ENCODE measurements at places on chromosomes 12 and 14. TPM values are rescaled to one million over a fixed set of nuclear protein-coding genes. Genes with fewer than 3 reads are reported as not detected.

Gene OVCH1
- total RNA-seq = not detected

DNA sequence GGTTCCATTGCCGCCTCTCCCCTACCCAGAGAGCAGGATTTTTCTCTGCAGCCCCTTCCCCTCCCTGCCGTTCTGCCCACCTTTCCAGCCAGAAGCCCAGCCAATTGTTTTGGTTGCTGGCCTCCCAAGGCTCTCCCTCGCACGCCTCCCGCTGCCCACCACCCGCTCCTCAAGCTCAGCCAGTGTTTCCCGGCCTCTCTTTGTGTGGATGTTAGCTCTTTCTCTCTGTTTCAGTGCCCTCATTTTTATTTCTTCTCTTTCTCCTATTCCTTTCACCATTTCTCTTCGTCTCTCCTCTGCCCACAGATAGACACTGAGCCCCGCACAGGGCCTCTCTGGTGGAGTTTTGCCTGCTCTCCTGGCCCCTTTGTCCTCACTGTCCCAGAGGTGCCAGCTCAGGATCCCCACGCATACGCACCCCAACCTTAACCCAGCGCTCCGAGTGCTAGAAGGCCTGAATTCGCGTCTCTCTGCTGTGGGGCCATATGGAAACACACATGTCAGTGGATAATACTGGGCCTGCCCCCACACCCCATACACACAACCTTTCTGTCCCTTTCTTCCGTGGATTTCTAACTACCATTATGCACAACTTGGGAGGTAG is 54.9 kb downstream of the SMUG1 start:
- no peaks in the 10 kb centered on the region for H3K36me3 ChIP-seq
- H3K4me3 ChIP-seq = no peak overlapping the region
- peaks cover 39% of the 10 kb centered on the region for H3K27me3 ChIP-seq
- H3K27ac ChIP-seq = no peak overlapping the region
- no peaks in the 10 kb centered on the region for H3K4me1 ChIP-seq

DNA sequence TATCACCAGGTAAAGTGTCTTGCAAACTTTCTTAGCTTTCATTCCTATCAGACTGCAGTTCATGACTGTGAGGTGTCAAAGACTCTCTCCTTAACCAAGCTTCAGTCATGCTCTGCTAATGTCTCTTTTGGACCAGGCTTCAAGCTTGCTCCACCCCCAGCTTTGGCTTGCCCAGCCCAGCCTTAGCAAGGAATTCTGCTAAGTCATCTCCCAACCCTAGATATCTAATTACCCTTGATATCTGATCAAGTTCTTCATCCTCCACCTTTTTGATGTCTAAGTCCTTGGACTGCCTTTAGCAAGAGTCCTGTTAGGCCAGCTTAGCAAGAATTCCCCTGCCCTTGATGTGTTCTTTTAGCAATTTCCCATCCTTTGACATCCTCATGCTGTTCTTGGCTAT is 108.9 kb upstream of the FGD4 start:
- no peak overlapping the region for H3K4me3 ChIP-seq
- H3K4me1 ChIP-seq = peaks cover 6% of the 10 kb centered on the region
- H3K27me3 ChIP-seq = no peaks in the 10 kb centered on the region

- no peaks in the 10 kb centered on the region for H3K27me3 ChIP-seq
- no peak overlapping the region for H3K27ac ChIP-seq
- H3K4me3 ChIP-seq = no peak overlapping the region
- H3K36me3 ChIP-seq = no peaks in the 10 kb centered on the region
- peaks cover 25% of the 10 kb centered on the region for H3K4me1 ChIP-seq
Measured at GRCh38 chr14:77041881-77042545, 13.5 kb upstream of the IRF2BPL start.

DNA sequence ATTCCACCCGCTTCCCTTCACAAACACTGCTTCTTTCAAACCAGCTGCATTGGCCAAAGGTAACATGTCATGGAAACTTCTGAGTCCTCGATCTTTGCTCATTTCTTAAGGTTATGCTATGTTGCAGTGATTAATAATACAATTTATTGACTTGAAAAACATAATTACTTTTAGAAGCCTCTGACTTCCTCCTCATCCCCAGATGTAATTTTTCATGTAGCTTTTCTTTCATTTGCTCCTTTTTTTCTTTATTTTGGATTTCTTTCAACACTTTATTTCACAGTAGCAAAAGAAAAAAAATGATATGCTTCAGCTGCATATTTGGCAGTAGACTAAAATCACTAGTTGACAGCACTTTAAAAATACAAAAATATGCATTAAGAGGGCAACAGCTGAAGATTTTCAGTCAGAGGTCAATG is 116.2 kb downstream of the LRRIQ1 start:
- H3K4me1 ChIP-seq = no peaks in the 10 kb centered on the region
- no peak overlapping the region for H3K27ac ChIP-seq
- no peaks in the 10 kb centered on the region for H3K36me3 ChIP-seq
- DNase-seq = no peak

DNA sequence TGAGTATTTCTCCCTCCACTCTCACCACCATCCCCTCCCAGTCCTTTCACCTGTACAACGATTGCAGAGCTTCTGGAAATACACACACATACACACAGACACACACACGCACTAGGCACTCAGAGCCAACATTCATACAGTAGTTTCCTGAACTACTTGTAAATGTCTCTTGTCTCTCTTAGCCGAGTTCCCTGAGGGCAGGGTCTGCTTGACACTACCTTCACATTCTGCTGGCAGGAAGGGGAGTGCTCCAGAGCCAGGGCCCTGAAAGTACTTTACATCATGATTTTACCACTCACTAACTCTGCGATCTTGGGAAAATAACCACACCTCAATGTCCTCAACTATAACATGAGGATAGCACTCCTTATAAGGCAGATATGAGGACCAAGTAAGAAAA is 82.7 kb downstream of the GAS2L3 start:
- H3K4me1 ChIP-seq = no peaks in the 10 kb centered on the region
- no peak overlapping the region for H3K27ac ChIP-seq
- no peaks in the 10 kb centered on the region for H3K27me3 ChIP-seq
- H3K36me3 ChIP-seq = no peaks in the 10 kb centered on the region
- H3K4me3 ChIP-seq = no peak overlapping the region

DNA sequence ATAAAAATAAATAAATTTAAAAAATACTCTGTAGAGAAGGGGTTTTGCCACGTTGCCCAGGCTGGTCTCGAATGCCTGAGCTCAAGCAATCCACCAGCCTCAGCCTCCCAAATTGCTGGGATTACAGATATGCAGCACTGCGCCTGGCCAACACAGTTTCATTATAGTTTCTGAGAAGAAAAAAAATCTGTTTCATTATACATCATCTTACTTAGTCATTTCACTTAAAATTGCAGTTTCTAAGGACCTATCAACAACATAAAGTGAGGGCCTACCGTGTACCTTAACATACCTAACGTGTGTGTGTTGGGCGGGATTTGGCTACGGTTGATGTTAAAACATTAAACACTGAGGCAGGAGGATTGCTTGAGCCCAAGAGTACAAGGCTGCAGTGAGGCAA is 28.3 kb downstream of the P2RX2 start:
- no peak overlapping the region for H3K4me3 ChIP-seq
- H3K4me1 ChIP-seq = no peaks in the 10 kb centered on the region
- no peaks in the 10 kb centered on the region for H3K27me3 ChIP-seq
- H3K27ac ChIP-seq = no peak overlapping the region
- H3K36me3 ChIP-seq = peaks cover 39% of the 10 kb centered on the region

Gene C12orf75
- 34.9 TPM for total RNA-seq

GRCh38 chr12:57497223-57498131 is 9.6 kb downstream of the MARS1 start:
- no peaks in the 10 kb centered on the region for H3K27me3 ChIP-seq
- H3K27ac ChIP-seq = no peak overlapping the region
- no peak overlapping the region for H3K4me3 ChIP-seq
- H3K4me1 ChIP-seq = no peaks in the 10 kb centered on the region

GRCh38 chr12:71958993-71959578 is 20.4 kb downstream of the TPH2 start:
- H3K27me3 ChIP-seq = no peaks in the 10 kb centered on the region
- H3K4me3 ChIP-seq = no peak overlapping the region
- H3K4me1 ChIP-seq = peaks cover 8% of the 10 kb centered on the region
- DNase-seq = no peak
- no peak overlapping the region for H3K27ac ChIP-seq
- no peaks in the 10 kb centered on the region for H3K36me3 ChIP-seq

Gene C3AR1
- not detected for total RNA-seq

GRCh38 chr14:35480119-35480769 is 53.7 kb upstream of the INSM2 start:
- no peaks in the 10 kb centered on the region for H3K4me1 ChIP-seq
- H3K27ac ChIP-seq = no peak overlapping the region
- no peak for DNase-seq
- no peak overlapping the region for H3K4me3 ChIP-seq

DNA sequence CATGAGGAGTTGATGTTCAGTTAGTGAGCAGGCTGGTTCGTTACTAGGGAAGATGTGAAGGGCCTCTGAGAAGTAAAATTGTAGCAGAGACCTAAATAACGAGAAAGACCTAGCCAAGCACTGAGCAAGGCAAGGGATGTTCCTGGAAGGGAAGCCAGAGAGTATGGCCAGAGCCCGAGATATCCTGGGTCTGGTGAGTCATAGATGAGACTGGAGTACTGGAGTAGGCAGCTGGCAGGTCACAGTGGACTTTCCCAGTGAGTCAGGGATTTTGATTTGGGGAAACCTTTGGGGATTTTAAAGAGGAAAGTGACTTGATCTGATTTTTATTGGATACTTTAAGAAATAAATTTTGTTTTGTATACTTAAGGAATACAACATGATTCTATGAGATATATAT is 369.0 kb downstream of the DIO2 start:
- H3K4me1 ChIP-seq = no peaks in the 10 kb centered on the region
- no peak overlapping the region for H3K4me3 ChIP-seq
- H3K27ac ChIP-seq = no peak overlapping the region
- H3K27me3 ChIP-seq = no peaks in the 10 kb centered on the region

- no peak overlapping the region for H3K4me3 ChIP-seq
- H3K4me1 ChIP-seq = no peaks in the 10 kb centered on the region
- no peaks in the 10 kb centered on the region for H3K27me3 ChIP-seq
- no peak overlapping the region for H3K27ac ChIP-seq
Measured at GRCh38 chr14:42228611-42229010, 621.9 kb downstream of the LRFN5 start.

DNA sequence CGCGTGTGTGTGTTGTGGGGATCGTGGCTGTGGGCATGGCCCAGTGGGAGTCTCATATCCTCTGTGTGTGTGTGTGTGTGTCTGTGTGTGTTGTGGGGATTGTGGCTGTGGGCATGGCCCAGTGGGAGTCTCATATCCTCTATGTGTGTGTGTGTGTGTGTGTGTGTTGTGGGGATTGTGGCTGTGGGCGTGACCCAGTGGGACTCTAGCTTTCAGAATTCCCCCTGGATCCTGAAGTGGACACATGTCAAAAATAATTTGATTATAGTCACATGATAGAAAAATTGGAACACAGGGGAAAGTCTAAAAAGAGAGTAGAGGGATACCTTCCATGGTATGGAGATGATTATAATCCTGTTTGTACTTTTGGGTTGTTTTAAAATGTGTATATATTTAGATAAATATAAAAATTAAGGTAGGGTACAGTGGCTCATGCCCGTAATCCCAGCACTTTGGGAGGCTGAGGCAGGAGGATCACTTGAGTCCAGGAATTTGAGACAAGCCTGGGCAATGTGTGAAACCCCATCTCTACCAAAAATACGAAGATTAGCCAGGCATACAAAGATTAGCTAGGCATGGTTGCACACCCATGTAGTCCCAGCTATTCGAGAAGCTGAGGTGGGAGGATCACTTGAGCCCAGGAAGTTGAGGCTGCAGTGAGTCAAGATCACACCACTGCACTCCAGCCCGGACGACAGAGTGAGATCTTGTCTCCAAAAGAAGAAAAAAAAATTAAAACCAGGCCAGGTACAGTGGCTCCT is 11.0 kb downstream of the PAPLN start:
- no peaks in the 10 kb centered on the region for H3K36me3 ChIP-seq
- H3K4me3 ChIP-seq = no peak overlapping the region
- no peaks in the 10 kb centered on the region for H3K4me1 ChIP-seq
- H3K27me3 ChIP-seq = no peaks in the 10 kb centered on the region

Gene MYF5
- not detected for total RNA-seq

Gene RNU7-1
- total RNA-seq = not detected

Gene CABP1
- 3.1 TPM for total RNA-seq

- H3K4me3 ChIP-seq = no peak overlapping the region
- H3K27ac ChIP-seq = no peak overlapping the region
- no peak for DNase-seq
- no peaks in the 10 kb centered on the region for H3K4me1 ChIP-seq
- 0 out of 2 replicates have a peak, but pooled peaks cover 9% of the 10 kb centered on the region for H3K36me3 ChIP-seq
Measured at GRCh38 chr14:59359431-59360124, 105.6 kb downstream of the GPR135 start.

Gene PGF
- total RNA-seq = 2.3 TPM

Gene OAS2
- total RNA-seq = not detected

DNA sequence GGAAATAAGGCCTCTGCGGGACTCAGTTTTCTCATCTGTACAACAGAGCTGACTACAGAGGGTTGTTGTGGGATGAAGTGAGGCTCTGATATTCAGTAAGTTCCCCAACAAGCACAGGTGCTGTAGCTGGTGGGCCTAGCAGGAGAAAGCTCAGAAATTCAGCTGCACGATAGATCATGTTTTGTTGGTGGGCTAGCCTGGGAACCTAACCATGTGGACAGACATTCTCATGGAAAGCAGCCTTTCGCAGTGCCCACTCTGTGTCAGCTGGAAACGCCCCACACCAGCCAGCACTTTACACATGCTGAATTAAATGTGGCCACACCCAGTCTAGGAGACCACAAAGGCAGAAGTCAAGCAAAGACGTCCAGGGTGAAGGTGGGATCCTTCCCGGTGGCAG is 16.1 kb downstream of the PITPNM2 start:
- DNase-seq = no peak
- no peaks in the 10 kb centered on the region for H3K36me3 ChIP-seq
- H3K4me1 ChIP-seq = no peaks in the 10 kb centered on the region
- no peak overlapping the region for H3K4me3 ChIP-seq
- no peaks in the 10 kb centered on the region for H3K27me3 ChIP-seq

DNA sequence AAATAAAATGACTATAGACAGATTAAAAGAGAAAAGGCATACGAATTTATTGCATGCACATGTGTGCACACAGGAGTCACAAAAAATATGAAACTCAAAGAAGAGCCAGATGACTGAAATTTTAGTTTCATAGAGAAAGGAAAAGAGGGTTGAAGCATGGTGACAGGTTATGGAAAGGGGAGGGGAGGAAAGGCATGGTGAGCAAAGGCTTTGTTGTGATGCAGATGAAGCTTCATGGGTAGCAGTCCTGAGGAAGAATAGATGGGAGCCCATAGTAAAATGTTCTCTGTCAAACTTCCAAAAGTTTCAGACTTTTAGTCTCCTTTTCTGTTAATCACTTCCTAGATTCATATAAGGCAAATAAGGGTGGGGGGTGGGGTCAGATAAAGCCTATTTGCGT is 612.7 kb upstream of the ATP2B1 start:
- no peak overlapping the region for H3K27ac ChIP-seq
- H3K36me3 ChIP-seq = peaks cover 14% of the 10 kb centered on the region

- H3K4me1 ChIP-seq = no peaks in the 10 kb centered on the region
- no peaks in the 10 kb centered on the region for H3K27me3 ChIP-seq
- H3K4me3 ChIP-seq = no peak overlapping the region
- H3K27ac ChIP-seq = no peak overlapping the region
Measured at GRCh38 chr12:111074559-111074958, 154.2 kb upstream of the MYL2 start.
